ENCODE measurements at places on chromosomes 2 and 18. TPM values are rescaled to one million over a fixed set of nuclear protein-coding genes. Genes with fewer than 3 reads are reported as not detected.
A peak's percentile ranks its signal among the peaks of the same experiment; 100 is the strongest.

Gene THSD7B
- 0.14 TPM for total RNA-seq

DNA sequence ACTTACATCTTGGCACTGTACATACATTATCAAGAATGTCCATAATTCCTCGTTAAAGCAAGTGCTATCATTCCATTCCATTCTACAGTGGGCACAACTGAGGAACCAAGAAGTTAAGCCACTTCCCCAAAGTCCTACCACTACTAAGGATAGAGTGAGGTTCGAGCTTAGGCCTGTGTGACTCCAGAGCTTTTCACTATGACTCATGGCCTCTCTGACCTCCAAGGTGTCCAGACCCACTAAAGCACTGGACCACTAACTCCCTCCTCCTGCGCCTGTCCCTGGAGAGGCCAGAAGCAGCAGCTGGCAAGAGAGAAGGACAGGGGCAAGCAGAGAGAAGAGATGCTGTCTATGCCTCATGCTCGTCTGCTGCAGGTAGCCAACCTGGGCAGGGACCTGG, 117.0 kb downstream of the ZBTB7C start:
- no peaks in the 10 kb centered on the region for H3K27me3 ChIP-seq
- H3K27ac ChIP-seq = no peak overlapping the region
- no peaks in the 10 kb centered on the region for H3K36me3 ChIP-seq
- no peak overlapping the region for H3K4me3 ChIP-seq

Gene HOXD8
- total RNA-seq = 2.6 TPM

GRCh38 chr2:68404164-68404563, 39.1 kb downstream of the PLEK start:
- H3K36me3 ChIP-seq = no peaks in the 10 kb centered on the region
- H3K4me1 ChIP-seq = no peaks in the 10 kb centered on the region
- H3K27me3 ChIP-seq = no peaks in the 10 kb centered on the region
- H3K27ac ChIP-seq = no peak overlapping the region
- no peak overlapping the region for H3K4me3 ChIP-seq

GRCh38 chr2:74197049-74197448, 1.4 kb upstream of the MTHFD2 start:
- no peak for DNase-seq
- H3K27me3 ChIP-seq = no peaks in the 10 kb centered on the region
- no peak overlapping the region for H3K27ac ChIP-seq
- H3K36me3 ChIP-seq = no peaks in the 10 kb centered on the region

- peaks cover 24% of the 10 kb centered on the region for H3K4me1 ChIP-seq
- H3K27ac ChIP-seq = no peak overlapping the region
- no peak overlapping the region for H3K4me3 ChIP-seq
- DNase-seq = peak; percentile 86
These were observed 41.6 kb downstream of the PKDCC start for GRCh38 chr2:42089340-42089925.

DNA sequence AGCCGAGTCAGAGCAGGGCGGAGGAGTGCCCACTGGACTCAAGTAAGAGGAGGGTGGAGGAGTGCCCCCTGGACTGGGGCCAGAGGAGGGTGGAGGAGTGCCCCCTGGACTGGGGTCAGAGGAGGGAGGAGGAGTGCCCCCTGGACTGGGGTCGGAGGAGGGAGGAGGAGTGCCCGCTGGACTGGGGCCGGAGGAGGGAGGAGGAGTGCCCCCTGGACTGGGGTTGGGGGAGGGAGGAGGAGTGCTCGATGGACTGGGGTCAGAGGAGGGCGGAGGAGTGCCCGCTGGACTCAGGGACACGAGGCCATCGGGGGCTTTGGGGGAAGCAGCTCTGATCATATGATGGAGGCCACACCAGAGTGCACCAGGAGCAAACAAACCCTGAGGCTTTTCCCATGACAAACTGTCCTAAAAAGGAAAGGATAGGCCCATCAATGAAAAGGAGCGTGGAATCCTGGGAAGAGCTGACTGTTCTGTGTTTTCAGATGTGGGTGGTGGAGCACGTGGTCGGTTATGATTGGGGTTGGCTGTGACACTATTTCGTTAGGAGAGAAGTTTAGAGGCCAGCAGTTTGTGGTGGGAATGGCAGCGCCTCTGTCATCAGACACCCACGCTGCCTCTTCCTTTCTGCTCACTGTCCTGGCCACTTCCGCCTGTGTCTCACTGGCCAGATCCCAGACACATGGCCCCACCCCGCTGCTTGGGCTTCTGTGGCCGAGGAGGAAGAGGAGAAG, 24.5 kb upstream of the HPCAL1 start:
- DNase-seq = peak; percentile 89
- peak overlapping the region; percentile 24 for H3K27ac ChIP-seq
- no peak overlapping the region for H3K4me3 ChIP-seq

- no peaks in the 10 kb centered on the region for H3K4me1 ChIP-seq
- no peak for DNase-seq
- no peaks in the 10 kb centered on the region for H3K27me3 ChIP-seq
- no peak overlapping the region for H3K4me3 ChIP-seq
These were observed 185.5 kb upstream of the DOK6 start for GRCh38 chr18:69215161-69215560.

Gene ANO7
- 2.1 TPM for total RNA-seq

DNA sequence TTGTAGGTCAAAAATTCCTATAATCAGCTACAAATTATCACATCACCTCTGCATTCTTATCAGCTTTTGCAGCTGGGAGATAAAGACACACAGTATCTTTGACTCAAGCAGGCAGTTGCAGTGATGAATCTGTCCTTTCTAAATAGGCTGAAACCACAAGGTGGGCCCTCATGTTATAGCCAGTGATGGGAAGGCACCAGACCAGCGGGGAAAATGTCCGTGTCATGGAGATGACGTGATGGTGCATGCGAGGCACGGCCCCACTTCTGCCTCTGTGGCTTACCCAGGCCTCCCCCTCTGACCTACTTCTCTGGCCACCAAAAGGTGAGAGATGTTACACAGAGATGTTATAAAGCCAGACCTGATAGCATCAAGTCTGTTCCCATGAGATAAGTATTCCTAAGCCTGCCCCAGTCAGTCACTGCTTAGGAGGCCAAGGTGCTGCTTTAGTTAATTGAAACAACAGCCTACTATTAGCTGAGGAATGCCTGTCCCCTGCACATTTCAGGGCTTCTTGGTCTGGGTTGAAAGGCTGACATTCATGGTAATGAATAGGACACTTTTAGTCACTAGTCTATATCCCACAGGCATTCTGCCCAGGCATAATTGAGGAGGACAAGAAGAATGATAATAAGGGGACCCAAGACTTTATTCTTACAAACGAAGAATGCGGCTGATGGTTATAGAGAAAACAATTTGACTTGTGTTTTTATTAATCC, 327.9 kb downstream of the LPIN1 start:
- no peaks in the 10 kb centered on the region for H3K27me3 ChIP-seq
- H3K27ac ChIP-seq = no peak overlapping the region
- H3K4me1 ChIP-seq = no peaks in the 10 kb centered on the region

DNA sequence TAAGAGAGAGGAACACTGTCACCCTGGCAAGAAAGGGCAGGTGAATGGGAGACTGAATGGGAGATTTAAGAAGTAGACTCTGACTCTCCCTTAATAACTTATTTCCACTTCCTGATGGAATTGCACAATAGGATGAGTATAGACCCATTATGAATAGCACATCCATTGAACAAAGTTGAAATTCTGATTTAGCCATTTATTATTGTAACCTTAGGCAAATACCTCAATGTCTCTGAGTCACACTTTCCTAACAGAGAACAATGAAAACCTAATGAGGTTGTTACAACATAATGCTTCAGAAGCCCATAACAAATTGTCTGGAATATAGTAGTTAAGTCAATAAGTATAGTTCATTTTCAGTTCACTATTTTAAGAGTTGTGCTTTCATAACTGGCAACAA, 78.9 kb downstream of the NRXN1 start:
- no peaks in the 10 kb centered on the region for H3K4me1 ChIP-seq
- no peak overlapping the region for H3K4me3 ChIP-seq
- DNase-seq = no peak

DNA sequence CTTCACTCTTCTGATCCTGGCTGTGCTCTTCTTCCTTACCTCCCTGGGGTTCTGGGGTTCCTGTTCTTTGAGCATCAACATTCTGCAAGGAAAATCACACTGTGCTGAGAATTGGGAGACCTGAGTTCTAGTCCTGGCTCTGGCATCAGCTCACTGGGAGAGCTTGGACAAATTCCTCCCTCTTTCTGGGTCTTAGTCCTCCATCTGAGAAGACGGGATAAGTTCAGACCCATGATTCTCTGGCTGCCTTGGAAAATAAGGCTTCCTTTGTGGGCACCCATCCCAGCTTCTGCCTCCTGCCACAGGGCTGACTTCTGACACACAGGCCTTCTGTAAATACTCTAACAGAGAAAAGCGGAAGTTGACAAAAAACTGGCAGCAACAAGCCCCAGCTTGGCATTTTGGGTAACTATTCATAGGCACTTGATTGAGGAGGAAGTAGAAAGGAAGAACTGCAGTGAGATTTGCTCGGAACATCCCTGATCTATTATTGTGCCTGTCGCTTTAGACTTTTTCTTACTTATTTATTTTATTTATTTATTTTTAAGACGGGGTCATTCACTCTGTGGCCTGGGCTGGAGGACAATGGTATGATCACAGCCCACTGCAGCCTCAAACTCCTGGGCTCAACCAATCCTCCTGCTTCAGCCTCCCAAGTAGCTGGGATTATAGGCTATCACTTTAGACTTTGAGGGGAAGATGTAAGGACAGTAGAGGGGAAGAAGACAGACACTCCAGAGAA, 7.9 kb downstream of the PCBP1 start:
- H3K27ac ChIP-seq = peak overlapping the region; percentile 87
- peak; percentile 72 for DNase-seq
- peaks cover 30% of the 10 kb centered on the region for H3K4me1 ChIP-seq
- peak overlapping the region; percentile 8 for H3K4me3 ChIP-seq
- no peaks in the 10 kb centered on the region for H3K36me3 ChIP-seq

- no peak overlapping the region for H3K27ac ChIP-seq
- no peaks in the 10 kb centered on the region for H3K27me3 ChIP-seq
- H3K4me3 ChIP-seq = no peak overlapping the region
- peaks cover 79% of the 10 kb centered on the region for H3K36me3 ChIP-seq
- no peak for DNase-seq
These were observed 58.1 kb upstream of the SDC1 start for GRCh38 chr2:20282916-20283592.

Gene MARS2
- total RNA-seq = 6.5 TPM

Gene NCKAP1
- total RNA-seq = 117 TPM

GRCh38 chr2:23801396-23801795, 125.5 kb downstream of the ATAD2B start:
- no peak for DNase-seq
- no peaks in the 10 kb centered on the region for H3K27me3 ChIP-seq
- H3K4me1 ChIP-seq = peaks cover 6% of the 10 kb centered on the region
- H3K4me3 ChIP-seq = no peak overlapping the region

GRCh38 chr18:37582261-37582660, 16.7 kb upstream of the CELF4 start:
- no peak overlapping the region for H3K27ac ChIP-seq
- DNase-seq = no peak
- H3K4me1 ChIP-seq = no peaks in the 10 kb centered on the region
- no peaks in the 10 kb centered on the region for H3K27me3 ChIP-seq

- no peak overlapping the region for H3K27ac ChIP-seq
- no peak overlapping the region for H3K4me3 ChIP-seq
- DNase-seq = no peak
- peaks cover 14% of the 10 kb centered on the region for H3K4me1 ChIP-seq
These were observed 69.9 kb downstream of the MGAT5 start for GRCh38 chr2:134323777-134324176.

DNA sequence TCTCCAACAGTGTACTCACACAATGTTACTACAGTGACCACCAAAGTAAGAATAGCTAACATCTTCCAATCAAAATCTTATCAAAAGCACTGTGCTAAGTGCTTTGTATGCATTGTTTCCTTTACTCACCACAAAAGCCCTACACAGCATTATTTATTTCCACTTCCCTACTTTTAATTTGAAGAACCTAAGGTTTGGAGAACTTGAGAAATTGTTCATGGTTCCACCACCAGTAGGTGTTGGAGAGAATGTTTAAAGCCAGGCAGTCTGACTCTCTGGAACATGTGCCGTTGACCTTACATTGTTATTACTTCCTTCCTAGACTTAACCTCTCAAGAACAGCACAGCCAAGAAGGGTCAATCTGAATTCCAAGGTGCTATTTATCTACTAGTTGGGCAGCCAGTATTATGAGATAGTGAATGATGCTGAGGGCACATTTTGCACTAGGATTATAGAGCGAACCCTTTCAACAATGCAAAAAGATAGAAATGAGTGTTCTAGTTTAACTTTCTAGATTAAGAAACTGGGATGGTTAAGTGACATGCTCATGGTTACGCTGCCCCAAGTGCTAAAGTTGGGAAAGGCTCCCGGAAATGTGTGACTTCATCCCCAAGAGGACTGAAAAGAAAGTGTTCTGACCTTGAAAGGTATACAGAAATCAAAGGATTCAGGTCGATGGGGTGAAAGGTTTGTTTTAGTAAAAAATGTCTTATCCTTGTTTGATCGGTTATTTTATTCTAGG, 55.2 kb upstream of the FAM136A start:
- no peaks in the 10 kb centered on the region for H3K36me3 ChIP-seq
- no peak overlapping the region for H3K4me3 ChIP-seq
- H3K27ac ChIP-seq = no peak overlapping the region
- DNase-seq = no peak

Gene ACMSD
- total RNA-seq = not detected

DNA sequence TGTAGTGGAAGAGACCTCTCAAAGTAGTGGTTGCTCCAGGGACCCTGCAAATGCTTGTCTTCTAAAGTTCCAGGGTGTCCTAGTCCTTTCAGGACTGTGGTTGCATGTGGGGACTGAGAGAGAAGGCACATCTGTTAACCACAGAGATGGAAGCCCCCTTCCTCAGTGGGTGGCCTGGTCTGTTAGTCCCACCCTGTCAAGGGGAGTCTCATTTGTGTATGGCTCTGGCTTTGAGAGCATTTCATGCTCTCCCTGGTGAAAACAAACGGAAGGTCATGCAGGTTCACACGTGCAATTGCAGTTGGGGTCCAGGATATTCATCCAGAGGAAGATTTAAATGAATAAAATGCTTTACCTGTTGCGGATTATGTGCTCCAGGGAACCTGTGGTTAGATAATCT, 219.6 kb downstream of the PRKCE start:
- no peak for DNase-seq
- H3K36me3 ChIP-seq = no peaks in the 10 kb centered on the region
- H3K27ac ChIP-seq = no peak overlapping the region
- no peaks in the 10 kb centered on the region for H3K27me3 ChIP-seq
- H3K4me3 ChIP-seq = no peak overlapping the region

Gene UPP2
- total RNA-seq = not detected

GRCh38 chr2:239002954-239003623, 155.2 kb downstream of the TWIST2 start:
- peak; percentile 52 for DNase-seq
- peaks cover 9% of the 10 kb centered on the region for H3K27me3 ChIP-seq
- no peak overlapping the region for H3K27ac ChIP-seq
- no peak overlapping the region for H3K4me3 ChIP-seq
- H3K36me3 ChIP-seq = no peaks in the 10 kb centered on the region

Measured in upper lobe of right lung (tissue), 1 donor.